ENCODE measurements at places on chromosomes 5 and 9.
A peak's percentile ranks its signal among the peaks of the same experiment; 100 is the strongest.

GRCh38 chr5:3302228-3302627 is 293.4 kb upstream of the IRX1 start:
- DNase-seq, result no peak

- DNase-seq, result no peak
These were observed 68.8 kb downstream of the KIF4B start for GRCh38 chr5:155082401-155082800.

- peak; percentile 45 for DNase-seq
These were observed 21.1 kb upstream of the TERT start for GRCh38 chr5:1315709-1316587.

GRCh38 chr5:157390133-157390532 is 69.9 kb upstream of the NIPAL4 start:
- no peak for DNase-seq

- no peak for DNase-seq
These were observed 104.5 kb downstream of the ATP10B start for GRCh38 chr5:160747559-160747958.

All from stimulated activated naive CD8-positive, alpha-beta T cell treated with anti-CD3 and anti-CD28 coated beads, Interleukin-15, amount 100 ng/mL, for 72 hours (primary cell).